T-cell (primary cell): ENCODE measurements at places on chromosomes 6 and 20. TPM values are rescaled to one million over a fixed set of nuclear protein-coding genes. Genes with fewer than 3 reads are reported as not detected.

DNA sequence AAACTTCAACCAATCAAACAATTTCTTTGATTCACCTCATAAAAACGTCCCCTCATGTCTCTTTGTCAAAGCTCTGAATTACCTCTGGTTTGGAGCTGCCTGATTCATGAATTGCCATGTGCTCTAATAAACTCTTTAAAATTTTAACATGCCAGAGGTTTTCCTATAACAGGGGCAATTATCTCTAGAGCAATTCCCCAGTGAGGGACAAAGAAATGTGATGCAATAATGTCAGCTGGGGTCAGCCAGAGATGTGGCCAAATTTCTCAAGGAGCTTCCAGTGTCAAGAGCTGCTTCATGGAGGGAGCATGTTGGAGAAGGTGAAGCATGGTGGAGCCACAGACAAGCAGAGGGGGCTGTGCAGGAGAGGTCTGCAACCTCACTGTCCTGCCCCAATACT, 38.7 kb upstream of the RFPL4B start:
- no peak for DNase-seq

DNA sequence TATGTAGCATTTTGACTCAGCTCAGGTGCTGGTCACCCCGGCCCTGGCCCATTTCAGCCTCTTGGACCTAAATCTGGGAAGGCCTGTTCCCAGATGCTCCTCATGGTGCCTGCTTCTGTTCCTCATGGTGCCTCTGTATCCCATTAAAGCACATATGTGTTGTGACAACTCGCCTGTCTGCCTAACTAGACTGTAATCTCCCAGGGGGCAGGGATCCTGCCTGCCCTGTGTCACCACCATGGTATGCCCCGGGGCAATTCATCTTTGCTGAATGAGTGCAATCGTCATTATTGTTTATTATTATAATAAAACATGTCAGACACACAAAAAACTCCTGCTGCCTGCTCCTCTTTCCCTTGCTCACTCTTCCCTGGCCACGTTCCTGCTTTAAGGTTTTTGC, 62.0 kb downstream of the ZFP64 start:
- no peak for DNase-seq

DNA sequence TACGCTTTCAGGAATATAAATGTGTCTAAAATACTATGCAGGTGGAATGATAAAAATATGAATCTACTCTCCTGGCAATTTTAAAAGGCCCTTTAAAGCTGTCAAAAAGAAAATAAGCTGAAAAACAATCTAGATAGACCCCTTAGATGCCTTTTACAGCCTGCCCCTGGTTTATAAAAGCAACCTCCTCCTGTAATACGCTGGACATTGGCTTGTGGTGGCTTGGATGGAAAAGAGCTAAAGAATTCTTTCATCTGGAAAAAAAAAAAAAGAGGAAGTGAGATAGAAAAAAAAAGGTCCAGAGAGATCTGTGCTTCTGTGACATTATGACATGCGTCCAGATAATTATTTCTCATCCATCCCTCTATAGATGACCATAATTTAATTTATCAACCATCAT, 115.9 kb upstream of the NRSN1 start:
- no peak for DNase-seq

Gene RNF146
- 31.3 TPM for total RNA-seq

DNA sequence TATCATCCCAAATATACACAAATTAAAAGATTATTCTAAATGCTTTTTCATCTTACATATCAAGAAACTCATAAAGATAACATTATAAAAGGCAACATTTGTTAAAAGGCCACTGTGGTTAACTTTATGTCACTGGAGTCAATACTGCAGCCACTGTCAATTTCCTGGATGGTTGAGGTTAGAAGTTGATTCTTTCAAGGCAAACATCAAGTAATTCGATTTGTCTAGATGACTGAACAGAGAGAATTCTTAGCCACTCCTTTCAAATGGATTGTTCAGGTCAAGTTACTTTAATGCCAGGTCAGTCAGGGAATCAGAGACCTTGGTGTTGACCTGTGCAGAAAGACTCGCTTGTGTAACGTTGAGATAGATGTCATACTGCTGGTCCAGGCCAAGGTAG, 44.4 kb upstream of the SIM1 start:
- no peak for DNase-seq

Gene GABRR1
- total RNA-seq, result not detected
